SHP77 (cell line): ENCODE measurements at places on chromosomes 3 and 15.

DNA sequence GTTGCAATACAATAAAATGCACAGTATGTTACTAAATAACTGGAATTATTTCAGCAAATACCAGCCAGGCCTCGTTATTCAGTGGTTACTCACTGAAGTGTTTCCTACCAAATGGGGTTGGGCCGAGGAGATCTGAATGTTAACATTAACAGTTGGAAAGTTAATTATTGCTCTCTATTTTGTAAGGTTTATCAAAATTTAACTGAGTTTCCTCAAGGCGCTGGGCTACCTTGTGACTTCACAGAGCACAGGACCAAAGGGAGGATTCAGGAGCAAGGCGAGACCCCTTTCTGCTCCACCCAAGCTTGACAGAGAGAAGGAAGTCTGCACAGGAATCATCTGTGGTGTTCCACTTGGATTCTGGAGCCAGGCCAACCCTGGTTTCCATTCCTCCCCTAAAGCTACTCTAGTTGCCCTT lies 21.6 kb downstream of the ADAMTS9 start:
- no peak for DNase-seq

- no peak for DNase-seq
Measured at GRCh38 chr3:30685267-30685667, 78.9 kb downstream of the TGFBR2 start.

DNA sequence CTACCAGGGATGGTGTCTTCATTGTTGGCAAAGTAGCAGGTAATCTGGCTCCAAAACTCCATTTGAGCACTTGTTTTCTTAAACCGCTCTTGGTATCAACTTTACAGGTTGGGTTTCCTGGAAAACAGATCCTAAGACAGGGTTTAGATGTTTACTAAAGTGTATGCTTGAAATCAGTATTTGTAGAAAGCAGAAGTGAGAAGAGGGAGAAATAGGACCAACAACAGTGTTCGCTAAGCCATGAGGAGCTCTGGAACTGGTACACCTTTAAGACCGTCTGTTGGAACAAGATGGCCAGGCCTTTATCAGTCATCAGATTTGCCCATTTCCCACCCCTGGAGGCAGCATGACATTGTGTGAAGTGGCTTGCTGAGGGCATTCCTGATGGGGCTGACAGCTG lies 171.0 kb upstream of the COL8A1 start:
- DNase-seq: no peak

DNA sequence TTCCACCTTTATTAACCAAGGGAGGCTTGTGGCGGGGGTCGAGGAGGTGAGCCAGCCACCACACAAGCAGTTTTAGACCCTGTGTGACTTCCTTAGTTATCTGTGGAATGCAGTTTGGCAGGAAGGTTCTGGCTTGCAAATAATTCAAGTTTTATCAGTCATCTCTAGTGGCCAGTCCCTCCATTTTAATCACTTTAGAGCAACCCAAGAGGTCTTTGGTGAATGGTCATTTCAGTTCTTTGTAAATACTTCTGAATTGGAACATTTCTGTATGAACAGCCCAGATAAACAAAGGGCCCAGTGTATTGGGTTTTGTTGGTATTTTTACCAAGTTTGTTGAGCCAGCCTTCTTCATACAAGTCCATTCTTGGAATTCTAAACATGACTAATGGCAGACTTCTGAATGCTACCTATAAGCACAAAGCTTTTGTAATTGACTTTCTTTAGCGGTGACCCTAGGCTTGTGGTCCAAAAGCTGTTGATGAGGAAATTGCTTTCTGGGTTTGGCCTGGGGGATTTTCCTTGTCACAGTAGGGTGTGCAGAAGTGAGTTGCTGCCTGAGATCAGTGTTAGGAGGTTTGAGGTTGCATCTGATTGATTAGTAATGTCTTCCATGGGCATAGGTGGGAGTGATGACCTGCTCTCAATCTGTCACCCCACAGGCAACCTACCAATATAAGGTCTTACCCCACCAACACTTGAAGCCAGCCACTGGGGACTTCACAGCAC lies 193.3 kb upstream of the TOPAZ1 start:
- no peak for DNase-seq

GRCh38 chr3:24288496-24289236 lies 206.0 kb downstream of the THRB start:
- DNase-seq: no peak

DNA sequence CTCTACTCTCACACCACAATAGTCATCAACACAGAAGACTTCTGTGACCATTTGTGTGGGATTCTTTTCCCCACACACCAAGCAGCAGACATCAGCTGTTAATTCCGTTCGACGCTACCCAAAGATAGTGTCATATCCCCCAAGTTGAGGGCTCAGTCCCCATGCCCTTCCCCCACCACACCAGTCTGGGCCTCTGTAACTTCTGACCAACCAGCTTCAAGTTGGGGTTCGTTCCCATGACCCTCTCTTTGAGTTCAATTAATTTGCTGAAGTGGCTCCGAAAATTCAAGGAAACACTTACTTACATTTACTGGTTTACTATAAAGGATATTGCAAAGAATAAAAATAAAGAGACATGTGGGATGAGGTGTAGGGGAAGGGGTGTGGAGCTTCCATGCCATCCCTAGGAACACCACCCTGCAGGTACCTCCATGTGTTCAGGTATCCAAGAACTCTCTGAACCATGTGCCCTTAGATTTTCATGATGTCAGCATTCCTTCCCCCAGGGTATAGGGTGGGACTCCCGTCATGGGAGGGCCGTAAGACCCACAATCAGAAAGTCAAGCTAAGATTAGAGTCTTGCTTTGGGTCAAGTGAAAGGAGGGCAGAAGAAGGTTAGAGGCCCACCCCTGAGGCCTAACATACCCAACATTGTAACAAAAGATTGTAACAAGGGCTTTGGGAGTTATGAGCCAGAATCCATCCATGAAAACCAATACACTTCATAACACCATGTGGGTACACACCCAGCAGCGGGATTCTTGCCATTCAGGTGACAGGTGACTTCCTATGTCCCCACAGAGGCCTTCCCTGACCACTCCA lies 82.7 kb downstream of the BTLA start:
- no peak for DNase-seq

- DNase-seq: no peak
Measured at GRCh38 chr3:48532271-48532976, 24.2 kb downstream of the PFKFB4 start.
